Stimulated activated CD8-positive, alpha-beta memory T cell treated with anti-CD3 and anti-CD28 coated beads, Interleukin-2, amount 100 ng/mL, for 48 hours (primary cell): ENCODE measurements at places on chromosomes 7 and 10.

- DNase-seq = no peak
Measured at GRCh38 chr7:46550864-46551263, 629.8 kb upstream of the IGFBP3 start.

DNA sequence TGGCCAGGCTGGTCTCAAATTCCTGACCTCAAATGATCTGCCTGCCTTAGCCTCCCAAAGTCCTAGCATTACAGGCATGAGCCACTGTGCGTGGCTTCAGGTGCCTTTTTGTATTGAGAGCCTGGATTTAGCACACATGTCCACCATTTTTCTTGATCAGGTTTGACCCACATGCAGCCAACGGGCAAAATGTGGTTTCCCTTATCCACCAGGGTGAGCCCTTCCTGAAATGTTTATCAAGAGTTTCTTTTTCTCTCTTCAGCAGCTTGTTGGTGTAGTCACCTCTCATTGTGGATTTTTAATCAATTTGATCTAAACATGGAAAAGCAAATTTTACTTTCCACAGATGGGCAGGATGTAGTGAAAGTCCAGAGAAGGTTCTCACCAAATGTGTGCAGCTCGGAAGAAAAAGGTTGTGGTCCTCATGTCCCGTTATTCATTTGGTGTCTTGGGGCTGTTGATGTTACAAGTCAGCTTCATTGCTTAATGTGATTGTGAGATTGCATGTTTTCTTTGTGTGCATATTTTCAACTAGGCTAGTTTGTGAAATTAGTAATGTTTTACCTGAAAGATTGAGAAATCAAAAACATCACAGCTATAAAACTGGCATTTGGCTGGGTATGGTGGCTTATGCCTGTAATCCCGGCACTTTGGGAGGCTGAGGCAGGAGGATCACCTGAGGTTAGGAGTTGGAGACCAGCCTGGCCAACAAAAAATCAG, 28.9 kb downstream of the GUSB start:
- no peak for DNase-seq

DNA sequence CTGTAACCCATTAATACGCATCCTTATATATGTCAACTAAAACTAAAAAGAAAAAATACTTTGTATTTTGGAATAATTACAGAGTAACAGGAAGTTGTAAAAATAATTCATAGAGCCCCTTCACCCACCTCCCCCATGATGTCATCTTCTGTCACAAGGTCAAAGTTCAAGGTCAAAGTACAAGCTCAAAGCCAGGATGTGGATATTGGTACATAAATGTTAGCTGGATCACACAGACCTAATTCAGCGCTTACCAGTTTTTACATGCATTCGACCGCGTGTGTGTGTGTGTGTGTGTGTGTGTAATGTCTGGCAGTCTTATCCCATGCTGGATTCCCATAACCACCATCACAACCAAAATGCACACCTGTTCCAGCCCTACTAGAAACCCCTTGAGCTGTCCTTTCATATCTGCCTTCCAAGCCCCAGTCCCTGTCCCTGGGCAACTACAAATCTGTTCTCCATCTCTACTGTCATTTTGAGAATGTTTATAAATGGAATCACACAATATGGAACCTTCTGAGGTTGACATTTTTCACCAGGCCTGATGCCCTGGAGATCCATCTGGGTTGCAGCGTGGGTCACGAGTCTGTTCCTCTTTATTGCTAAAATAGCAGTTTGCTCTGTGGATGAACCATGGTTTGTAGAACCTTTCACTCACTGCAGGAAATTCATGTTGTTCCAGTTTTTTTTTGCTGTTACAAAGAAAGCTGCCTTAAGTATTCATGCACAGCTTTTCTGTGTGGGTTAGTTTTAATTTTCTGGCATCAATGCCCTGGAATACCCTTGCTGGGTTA, 153.6 kb upstream of the PITRM1 start:
- no peak for DNase-seq

DNA sequence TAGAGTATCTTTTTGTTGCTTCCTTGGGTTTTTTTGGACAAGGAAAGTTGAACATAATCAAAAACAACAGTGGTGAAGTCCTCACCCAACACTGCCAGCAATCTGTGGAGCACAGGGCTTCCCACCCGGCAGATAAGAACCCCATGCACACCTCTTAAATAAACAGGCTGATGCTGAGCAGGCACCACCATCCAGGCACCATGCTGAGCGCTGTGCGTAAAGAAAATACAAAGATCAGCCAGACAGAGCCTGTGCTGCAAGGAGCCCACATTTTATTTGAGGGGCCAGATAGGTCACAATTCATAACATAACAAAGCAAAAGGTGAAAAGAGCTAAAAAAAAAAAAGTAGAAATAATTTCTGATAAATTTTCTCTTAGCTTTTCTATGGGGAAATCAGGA, 231.2 kb downstream of the PTPRN2 start:
- DNase-seq = no peak

- no peak for DNase-seq
Measured at GRCh38 chr7:135678612-135679575, 16.6 kb downstream of the STMP1 start.
